ENCODE measurements at places on chromosomes 12 and 14.

GRCh38 chr14:32201816-32202490 is at the start of gene RNU6-7:
TSS of gene RNU6-7 (plus strand) at chr14:32202045.
- DNase-seq: no peak

DNA sequence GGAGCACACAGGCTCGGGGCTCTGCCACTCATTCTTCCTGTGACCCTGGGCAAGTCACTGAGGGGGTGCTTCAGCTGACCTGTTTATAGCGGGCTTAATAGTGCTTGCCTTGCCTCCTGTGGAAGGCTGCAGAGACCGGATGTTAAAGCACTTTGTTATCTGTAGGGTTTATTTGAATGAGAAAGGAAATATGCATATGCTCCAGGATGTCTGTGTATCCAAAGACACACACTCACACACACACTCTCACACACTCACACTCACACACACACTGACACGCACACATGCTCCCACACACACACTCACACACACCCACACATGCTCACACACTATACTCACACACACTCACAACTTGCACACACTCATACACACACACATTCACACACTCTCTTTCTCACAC is 56.1 kb upstream of the DDX11 start:
- no peak for DNase-seq

DNA sequence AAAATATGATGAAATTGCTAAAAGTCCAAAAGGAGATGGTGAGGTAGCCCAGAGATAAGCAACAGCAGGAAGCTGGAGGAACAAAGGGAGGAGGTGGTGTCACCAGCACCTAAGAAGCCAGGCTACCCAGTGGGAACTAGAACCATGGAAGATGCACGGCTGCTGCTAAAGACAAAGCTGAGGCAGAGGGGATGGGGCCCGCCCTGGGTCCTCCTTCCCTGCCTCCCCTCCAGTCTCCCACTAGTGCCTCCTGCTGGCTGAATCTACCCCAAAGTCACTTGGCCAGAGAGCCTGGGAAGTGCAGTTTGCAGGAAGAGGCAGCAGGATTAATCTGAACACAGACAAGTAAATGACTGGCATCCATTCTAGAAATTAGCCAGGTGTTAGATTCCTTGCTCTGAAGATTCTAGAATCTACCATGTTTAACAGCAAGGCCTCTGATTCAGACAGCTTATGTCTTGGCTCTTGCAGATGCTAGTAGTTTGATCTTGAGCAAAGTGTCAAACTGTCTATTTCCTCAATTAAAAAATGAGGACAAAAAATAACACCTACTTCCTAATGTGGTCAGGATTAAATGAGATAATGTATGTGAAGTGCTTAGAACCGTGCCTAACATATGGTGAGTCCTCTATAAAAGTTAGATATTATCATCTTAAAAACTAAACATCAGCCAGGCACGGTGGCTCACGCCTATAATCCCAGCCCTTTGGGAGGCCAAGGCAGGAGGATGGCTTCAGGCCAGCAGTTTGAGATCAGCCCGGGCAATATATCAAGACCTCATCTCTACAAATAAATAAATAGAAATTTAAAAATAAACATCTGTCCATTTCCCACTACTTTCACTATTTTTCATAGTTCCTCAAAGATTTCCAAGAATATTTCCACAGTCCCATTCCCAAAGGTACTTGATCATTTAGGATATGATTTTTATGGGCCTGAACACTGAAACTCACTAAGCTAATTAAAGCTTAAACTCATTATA is 5.8 kb upstream of the LRP10 start:
- DNase-seq: no peak

DNA sequence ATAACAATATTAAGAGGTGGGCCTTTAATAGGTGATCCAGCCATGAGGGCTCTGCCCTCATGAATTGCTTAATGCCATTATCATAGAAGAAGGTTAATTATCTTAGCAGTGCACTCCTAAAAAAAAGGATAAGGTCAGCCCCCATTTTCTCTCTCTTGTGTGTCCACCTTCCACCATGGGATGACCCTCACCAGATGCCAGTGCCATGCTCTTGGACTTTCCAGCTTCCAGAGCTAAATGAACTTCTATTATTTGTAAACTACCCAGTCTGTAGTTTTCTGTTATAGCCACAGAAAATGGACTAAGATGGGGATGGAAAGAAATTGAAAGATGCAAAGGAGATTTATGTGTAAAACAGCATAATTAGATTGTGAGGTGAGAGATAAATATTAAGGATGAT is 125.4 kb downstream of the FOXA1 start:
- DNase-seq: no peak

GRCh38 chr14:81982046-81982445 is 448.4 kb upstream of the SEL1L start:
- DNase-seq: no peak

- DNase-seq: no peak
These were observed 164.1 kb downstream of the SRGAP1 start for GRCh38 chr12:64008596-64008995.

DNA sequence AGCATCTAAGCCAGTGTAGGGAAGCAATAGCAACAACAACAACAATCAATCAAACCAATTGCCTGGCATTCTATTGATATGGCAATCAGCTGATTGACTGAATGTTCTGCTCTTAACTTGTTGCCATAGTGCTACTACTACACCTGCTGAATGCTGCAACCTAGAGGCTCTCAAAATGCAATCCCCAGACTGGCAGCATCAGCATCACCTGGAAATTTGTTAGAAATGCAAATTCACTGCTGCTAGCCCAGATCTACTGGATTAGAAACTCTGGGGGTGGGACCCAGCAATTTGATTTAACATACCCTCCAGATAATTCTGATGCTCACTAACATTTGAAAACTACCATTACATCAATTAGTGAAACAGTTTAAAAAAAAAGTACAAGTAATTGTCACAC is 363.6 kb downstream of the SNAPC1 start:
- DNase-seq: no peak

DNA sequence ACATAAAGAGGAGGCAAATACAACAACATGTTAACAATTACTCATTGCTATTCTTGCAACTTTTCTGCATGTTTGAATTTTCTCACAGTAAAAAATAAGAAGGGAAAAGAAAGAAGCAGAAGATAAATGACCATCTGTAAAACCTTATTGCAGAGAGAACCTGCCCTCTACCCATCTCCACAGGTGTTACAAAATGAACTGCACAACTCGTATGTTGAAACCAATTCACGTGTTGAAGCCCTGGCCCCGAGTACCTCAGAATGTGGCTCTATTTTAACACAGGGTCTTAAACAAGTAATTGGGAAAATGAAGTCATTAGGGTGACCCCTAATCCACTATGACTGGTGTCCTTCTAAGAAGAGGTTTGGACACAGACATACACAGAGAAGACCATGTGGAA is 39.5 kb downstream of the FOXN3 start:
- no peak for DNase-seq

- DNase-seq: no peak
These were observed 5.8 kb upstream of the MFAP5 start for GRCh38 chr12:8668441-8668840.

- no peak for DNase-seq
These were observed 22.1 kb downstream of the EMP1 start for GRCh38 chr12:13218641-13219040.

DNA sequence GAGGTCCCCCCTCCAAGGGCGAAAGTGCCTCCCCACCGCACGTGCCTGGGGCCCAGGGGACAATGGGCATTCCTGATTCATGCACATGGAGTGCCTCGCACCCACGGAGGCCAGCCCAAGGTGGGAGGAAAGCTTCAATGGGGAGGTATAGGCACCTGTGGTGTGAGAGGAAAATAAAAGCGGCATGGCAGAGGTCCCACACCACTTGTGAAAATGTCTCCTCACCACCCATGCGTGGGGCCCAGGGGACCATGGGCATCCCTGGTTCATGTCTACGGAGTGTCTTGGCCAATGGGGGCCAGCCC is 384.7 kb downstream of the ALG10 start:
- no peak for DNase-seq

GRCh38 chr14:75406856-75407255 is 21.0 kb upstream of the JDP2 start:
- DNase-seq: no peak

- DNase-seq: no peak
These were observed 411.4 kb upstream of the LMO3 start for GRCh38 chr12:17017402-17017801.

GRCh38 chr14:91405241-91405721 is 12.3 kb downstream of the CCDC88C start:
- no peak for DNase-seq

DNA sequence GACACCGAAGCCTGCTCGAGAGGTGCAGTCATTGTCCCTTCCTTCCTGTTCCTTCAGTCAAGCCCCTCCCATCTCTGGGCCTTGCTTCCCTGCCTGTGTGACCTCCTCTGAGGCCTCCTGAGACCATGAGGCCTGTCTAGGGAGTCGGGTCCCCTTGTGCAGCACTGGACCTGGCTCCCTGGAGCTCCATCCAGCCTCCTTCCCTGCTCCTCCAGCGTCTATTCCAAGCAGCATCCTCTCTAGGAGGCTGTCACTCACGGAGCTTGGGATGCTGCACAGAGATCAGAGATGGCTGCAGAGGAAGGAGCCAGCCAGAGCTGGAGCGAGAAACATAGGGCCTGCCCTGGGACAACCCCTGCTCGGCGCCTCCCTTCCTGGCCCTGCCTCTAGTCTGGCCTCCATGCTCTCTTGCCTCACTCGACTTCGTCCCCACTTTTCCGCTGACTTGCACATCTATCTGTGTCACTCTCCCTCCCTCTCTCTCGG is 142.7 kb downstream of the BCL11B start:
- no peak for DNase-seq

DNA sequence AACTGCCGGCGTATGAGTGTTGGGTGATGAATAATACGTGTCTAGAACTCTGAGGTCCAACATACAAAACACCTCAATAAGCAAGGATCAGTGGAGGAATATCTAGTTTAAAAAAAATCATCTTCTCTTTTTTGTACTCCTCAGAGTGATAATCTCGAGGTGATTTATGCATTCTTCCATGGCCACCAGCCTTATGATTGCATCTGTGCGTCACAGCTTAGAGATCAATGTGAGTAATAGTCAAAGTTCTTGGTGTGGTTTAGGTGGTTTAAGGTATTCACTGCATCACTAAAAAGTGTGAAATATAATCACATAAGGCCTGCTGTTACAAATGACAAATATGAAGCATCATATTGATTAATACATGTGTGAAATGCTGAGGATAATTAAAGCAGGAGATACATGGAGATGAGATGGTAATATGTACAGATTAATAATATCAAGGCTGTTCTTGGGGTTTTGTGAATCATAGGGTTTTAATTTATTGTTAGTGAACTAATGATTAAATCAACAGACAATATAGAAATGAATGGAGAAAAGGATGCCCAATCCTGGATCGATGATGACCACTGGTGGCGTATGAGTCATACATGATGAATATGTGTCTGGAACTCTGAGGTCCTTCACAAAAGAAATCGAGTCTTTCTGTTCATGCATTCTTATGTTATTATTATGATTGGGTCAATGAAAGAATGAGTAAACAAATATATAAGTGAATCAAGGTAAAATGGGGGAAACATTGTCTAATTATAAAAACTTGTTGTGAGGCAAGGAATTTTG is 68.8 kb upstream of the RTL1 start:
- no peak for DNase-seq

DNA sequence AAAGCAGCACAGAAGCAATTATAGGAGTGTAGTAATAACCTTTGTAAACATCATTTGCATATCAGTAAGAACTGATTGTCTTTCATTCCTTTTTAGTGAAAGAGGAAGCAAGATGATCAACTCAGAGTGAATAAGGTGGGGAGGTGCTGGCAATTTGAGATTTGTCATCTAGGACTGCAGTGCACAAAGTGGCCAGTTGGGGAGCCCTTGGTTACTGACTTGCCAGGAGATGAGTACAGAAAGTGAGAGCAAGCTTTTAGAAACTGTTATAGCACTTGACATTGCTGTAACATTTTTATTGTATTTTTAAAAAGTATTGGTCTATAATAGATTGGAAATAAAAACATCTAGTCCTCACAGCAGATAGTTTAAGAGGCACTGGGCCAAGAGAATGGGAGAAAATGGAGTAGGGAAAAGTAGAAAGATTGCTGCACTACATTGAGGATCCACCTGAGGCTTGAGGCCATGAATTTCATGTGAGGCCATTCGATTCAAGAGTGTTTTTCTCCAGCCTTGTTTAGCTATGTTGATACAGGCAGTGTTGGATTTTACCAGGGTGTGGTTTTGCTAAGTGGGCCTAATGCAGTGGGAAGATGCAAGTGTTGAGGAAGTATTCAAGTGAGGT is 98.2 kb downstream of the SNAPC1 start:
- DNase-seq: no peak

DNA sequence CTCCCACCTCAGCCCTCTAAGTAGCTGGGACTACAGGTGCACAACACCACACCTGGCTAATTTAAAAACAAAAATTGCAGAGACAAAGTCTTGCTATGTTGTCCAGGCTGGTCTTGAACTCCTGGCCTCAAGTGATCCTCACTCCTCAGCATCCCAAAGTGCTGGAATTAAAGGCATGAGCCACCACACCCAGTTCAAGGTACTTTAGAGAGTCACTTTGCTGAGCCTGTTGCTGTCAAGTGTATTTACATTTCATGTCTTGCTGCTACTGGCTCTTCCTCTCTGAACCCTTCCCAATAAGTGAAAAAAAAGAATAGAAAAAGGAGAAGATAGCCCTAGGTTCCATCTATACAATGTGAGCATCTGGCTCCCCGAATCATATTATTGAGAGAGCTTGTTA is 38.4 kb downstream of the SLCO1A2 start:
- no peak for DNase-seq

DNA sequence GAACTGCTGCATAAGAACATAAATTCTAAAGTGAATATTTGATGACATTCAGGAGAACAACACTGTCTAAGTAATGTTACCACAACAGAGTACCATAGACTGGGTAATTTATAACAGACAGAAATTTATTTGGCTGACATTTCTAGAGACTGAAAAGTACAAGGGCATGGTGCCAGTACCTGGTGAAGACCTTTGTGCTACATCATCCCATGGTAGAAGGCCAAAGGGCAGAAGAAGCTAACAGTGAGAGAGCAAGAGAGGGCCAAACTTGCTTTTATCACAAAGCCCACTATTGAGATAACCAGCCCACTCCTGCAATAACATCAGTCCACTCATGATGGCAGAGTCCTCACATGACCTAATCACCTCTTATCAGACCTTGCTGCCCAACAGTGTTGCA is 88.8 kb downstream of the FIGNL2 start:
- no peak for DNase-seq

DNA sequence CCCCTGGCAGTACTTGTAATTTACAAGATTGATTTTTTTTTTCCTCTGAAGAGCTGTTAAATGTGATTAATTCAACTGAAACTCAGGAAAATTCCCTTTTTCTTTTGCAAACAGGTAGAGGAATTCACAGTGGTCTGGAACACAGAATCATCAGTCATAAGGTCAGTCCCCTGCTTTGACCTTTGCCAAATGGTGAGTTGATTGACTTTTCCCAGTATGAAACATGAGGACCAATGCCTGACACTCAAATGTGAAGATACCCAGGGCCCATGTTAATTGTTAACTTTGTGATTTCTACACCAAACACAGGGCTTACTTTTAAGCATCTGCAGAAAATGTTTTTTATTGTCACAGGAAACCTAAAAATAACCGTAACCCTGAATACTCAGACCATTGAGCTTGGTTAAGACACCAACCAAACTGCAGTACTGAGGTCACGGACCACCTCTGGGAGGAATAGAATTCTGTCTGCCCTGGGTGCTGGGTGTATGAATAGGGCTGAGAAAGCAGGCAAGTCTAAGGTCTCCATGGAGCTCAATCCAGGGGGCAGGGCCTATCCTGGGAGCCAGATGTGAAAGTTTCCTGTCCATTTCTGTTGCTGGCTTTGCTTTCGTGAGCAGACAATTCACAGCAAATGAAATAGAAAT is 192.4 kb downstream of the TMX1 start:
- DNase-seq: no peak
